Upper lobe of left lung (tissue), 6 donors: ENCODE measurements at places on chromosomes 11 and 22.
A peak's percentile ranks its signal among the peaks of the same experiment; 100 is the strongest.

- no peak for DNase-seq
These were observed 10.8 kb upstream of the TPP1 start for GRCh38 chr11:6629892-6630631.

DNA sequence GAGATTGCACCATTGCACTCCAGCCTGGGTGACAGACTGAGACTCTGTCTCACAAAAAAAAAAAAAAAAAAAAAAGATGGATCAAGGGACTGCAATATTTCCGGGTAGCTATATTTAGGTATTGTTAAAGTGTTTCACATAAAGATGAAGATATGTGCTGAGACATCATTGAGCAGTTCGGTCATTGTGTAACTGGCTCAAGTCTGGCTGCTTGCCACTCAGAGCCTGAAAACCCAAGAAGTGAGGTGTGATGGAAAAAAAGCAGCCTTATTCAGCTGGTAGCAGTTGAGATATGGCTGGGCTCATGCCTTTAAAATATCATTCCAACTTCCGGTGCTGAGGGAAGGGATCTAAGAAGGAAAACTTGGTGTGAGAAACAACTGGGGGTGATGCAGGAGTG lies 46.9 kb downstream of the LUZP2 start:
- DNase-seq = no peak

DNA sequence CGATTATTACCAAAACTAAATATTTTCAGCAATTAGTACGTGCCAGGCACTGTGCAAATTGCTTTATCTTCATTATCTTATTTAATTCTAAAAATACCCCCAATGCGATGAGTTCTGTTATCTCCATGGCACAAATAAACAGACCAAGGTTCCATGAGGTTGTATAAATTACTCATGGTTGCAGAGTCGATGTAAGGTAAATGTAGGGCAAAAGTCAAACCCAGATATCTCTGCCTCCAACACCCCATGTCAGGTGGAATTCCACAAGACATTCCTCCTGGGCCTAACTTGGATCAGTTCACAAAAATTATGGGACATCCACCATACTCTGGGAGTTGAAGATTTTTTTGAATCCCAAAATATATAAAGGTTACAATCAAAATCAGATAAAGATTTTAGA lies 43.7 kb downstream of the ISX start:
- DNase-seq = no peak

- peak; percentile 70 for DNase-seq
These were observed 14.0 kb upstream of the ARHGAP8 start for GRCh38 chr22:44738347-44738715.

DNA sequence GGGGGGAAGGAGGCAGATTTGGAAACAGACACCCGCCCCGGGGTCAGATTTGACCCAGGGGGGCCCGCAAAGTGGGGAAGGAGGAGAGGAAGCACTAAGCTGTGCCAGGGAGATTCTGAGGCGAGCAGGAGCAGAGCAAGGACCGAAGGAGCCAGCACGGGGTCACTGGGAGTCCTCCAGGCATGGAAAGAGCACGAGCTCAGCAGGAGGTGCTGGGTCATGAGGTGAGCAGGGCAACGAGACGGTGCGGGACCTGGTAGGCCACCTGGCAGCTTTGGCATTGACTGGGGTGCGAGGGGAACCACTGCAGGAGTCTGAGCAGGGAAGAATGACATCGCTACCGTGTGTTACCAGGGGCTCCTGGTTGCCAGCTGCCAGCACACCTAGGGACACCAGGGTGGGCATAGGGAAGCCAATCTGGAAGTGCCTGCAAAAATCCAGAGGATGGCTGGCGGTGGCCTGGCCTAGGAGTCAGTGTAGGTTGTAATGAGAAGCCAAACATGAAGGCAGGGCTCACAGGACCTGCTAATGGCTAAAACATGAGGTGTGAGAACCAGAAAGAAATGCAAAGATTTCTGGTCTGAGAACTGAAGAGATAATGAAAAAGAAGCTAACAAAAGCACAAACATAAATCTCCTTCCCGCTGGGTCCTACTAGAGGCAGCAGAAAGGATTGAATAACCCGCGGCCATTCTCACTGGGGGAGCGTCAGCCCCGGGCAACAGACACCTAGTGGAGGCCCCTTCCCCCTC lies 63.5 kb downstream of the MICAL3 start:
- no peak for DNase-seq

- no peak for DNase-seq
These were observed 24.9 kb downstream of the LMO2 start for GRCh38 chr11:33866936-33867335.

GRCh38 chr11:19816040-19816439 lies 103.4 kb downstream of the NAV2 start:
- DNase-seq = peak; percentile 57

GRCh38 chr11:30447058-30447640 lies 124.2 kb downstream of the ARL14EP start:
- DNase-seq = no peak
